ENCODE measurements at places on chromosomes 12 and 14.

- no peak overlapping the region for H3K27ac ChIP-seq
- H3K4me1 ChIP-seq, result no peaks in the 10 kb centered on the region
- H3K4me3 ChIP-seq, result no peak overlapping the region
- no peaks in the 10 kb centered on the region for H3K36me3 ChIP-seq
- DNase-seq, result no peak
- H3K27me3 ChIP-seq, result no peaks in the 10 kb centered on the region
These were observed 55.5 kb downstream of the MYRFL start for GRCh38 chr12:69880571-69880970.

DNA sequence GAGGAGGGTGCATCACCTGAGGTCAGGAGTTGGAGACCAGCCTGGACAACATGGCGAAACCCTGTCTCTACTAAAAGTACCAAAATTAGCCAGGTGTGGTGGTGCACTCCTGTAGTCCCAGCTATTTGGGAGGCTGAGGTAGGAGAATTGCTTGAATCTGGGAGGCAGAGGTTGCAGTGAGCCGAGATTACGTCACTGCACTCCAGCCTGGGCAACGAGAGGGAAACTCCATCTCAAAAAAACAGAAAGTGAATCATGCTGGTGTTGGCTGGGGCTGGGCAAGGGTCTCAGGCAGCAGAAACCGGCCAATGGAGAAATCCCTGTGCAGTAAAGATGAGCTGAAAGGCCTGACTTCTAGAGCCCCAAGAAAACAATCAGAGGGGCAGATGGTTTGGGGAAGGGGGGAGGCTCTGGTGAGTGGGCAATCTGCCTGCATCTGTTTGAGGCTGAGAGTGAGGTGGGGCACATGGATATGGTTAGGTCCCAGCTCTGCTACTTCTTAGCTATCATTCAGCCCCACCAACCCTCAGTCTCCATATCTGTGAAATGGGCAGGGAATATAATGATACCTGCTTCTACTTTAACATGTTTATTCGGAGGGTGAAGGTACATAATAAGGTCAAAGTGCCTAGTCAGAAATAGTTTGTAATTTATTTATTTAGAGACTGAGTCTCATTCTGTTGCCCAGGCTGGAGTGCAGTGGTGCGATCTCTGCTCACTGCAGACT, 21.3 kb upstream of the COX6A1 start:
- H3K27ac ChIP-seq, result no peak overlapping the region
- no peak for DNase-seq
- no peaks in the 10 kb centered on the region for H3K36me3 ChIP-seq
- no peak overlapping the region for H3K4me3 ChIP-seq

- peak; percentile 22 for DNase-seq
- no peak overlapping the region for H3K4me3 ChIP-seq
- no peaks in the 10 kb centered on the region for H3K36me3 ChIP-seq
- H3K4me1 ChIP-seq, result no peaks in the 10 kb centered on the region
These were observed 19.1 kb upstream of the DHRS7 start for GRCh38 chr14:60184146-60184904.

DNA sequence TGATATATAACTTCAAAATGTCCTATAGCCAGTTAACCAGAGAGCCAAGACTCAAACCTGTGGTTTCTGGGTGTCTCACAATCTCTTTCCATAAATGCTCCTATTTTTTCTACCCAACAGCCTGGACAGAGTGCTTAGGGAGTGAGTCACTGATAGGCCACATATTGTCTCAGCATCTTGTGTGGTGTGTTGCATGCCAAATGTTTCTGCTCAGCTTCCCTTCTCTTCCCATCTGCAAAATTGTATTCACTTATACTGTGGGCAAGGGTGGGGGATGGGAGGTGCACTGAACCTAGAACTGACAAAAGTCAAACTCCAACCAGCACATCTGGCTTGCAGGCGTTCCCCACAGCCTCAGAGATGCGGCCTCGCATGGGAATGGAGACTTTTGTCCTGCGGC, 123.3 kb downstream of the KCNA5 start:
- H3K36me3 ChIP-seq, result peaks cover 2% of the 10 kb centered on the region
- H3K4me3 ChIP-seq, result no peak overlapping the region
- DNase-seq, result no peak
- no peak overlapping the region for H3K27ac ChIP-seq
- peaks cover 4% of the 10 kb centered on the region for H3K4me1 ChIP-seq
- H3K27me3 ChIP-seq, result no peaks in the 10 kb centered on the region

- H3K36me3 ChIP-seq, result peaks cover 10% of the 10 kb centered on the region
- H3K4me3 ChIP-seq, result peak within 1 kb of the TSS; percentile 85
- H3K4me1 ChIP-seq, result no peaks in the 10 kb centered on the region
- H3K27me3 ChIP-seq, result no peaks in the 10 kb centered on the region
These were observed at the start of the genes CCDC92 and ZNF664 for GRCh38 chr12:123972457-123973401. Gene CCDC92, minus strand, starts transcription at chr12:123972831. Its CDS starts 28,526 bp downstream, at chr12:123944305. Gene ZNF664, plus strand, starts transcription at chr12:123973215. Its CDS starts 38,930 bp downstream, at chr12:124012145.

DNA sequence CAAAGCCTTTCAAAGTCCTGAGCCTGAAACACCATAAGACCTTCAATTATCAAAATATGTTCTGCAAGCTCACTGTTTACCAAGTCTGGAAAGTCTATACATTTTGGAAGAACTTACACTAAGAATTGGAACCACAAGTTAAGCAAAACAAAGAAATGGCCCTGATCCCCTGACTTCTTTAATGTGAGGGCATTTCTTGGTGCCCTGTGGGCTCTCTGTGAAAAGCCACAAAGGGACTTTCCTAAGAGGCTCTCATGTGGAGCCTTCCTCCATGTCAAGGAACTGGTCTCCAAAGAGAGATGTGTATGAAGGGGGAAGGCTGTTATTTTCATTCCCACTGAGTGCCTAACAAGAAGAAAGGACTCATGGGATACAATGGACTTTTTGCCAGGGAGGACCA, 13.5 kb upstream of the MYH6 start:
- no peak for DNase-seq
- no peak overlapping the region for H3K27ac ChIP-seq
- no peaks in the 10 kb centered on the region for H3K27me3 ChIP-seq
- H3K4me1 ChIP-seq, result no peaks in the 10 kb centered on the region
- H3K4me3 ChIP-seq, result no peak overlapping the region

DNA sequence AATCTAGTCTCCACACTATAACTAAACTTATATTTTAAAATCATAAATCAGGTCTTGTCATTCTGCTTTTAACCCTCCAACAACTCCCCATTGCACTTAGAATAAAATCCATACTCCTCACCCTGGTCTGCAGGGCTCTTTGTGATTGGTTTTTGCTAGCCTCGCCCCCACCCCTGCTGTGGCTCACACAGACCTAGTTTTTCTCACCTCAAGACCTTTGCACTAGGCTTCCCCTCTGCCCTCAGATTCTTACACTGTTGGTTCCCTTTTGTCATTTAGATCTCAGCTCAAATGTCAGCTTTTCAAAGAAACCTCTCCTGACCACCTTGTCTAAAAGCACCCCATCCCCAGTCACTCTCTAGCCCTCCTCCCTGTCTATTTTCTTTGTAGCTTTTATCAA, 10.7 kb upstream of the LHX5 start:
- H3K27me3 ChIP-seq, result peaks cover 34% of the 10 kb centered on the region
- H3K27ac ChIP-seq, result no peak overlapping the region
- no peak overlapping the region for H3K4me3 ChIP-seq
- no peaks in the 10 kb centered on the region for H3K36me3 ChIP-seq

GRCh38 chr12:14239350-14239934, 126.0 kb upstream of the ATF7IP start:
- no peak overlapping the region for H3K4me3 ChIP-seq
- H3K27me3 ChIP-seq, result no peaks in the 10 kb centered on the region
- H3K27ac ChIP-seq, result peak overlapping the region; percentile 95
- H3K36me3 ChIP-seq, result no peaks in the 10 kb centered on the region

DNA sequence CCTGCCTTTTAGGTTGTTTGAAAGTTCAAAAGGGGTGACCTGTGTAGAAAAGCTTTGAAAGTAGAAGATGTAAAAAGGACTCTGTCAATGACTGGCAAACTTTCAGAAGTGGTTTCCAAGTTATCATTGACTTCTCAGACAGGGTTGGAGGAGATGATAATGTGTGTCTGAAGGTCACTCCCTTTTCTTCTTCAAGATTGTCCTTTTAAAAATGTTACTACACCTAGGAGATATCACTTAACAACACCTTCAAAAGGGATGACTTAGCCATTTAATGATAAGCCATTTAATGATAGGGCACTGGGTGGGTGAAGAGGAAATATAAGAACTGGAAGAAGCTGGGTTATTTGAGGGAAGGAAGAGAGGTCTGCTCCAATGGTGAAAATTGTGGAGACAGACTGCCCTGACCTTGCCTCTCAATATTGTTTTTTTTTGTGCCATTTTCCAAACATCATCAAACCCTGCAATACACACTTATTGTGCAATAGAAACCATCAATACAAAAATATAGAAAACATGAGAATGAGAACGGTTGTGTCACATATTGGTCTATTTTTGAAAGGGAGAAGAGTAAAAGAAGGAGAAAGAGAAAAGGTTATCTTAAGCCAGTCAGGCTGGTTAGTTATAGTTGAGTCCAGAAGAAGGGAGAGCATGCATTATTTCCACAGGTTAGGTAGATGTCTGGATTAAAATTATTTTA, 38.8 kb downstream of the BEST3 start:
- H3K27me3 ChIP-seq, result no peaks in the 10 kb centered on the region
- H3K4me3 ChIP-seq, result no peak overlapping the region
- DNase-seq, result no peak
- peaks cover 4% of the 10 kb centered on the region for H3K4me1 ChIP-seq
